ENCODE measurements at places on chromosomes 13 and 19. TPM values are rescaled to one million over a fixed set of nuclear protein-coding genes. Genes with fewer than 3 reads are reported as not detected.

FPR3 gene
- not detected for total RNA-seq

SERPINE3 gene
- not detected for total RNA-seq

FSTL3 gene
- 122 TPM for total RNA-seq

PDE4C gene
- 0.50 TPM for total RNA-seq

IGFL2 gene
- 0.83 TPM for total RNA-seq

EPS8L1 gene
- total RNA-seq: 5.7 TPM

ZNF471 gene
- total RNA-seq: not detected

ZNF493 gene
- not detected for total RNA-seq

ZMYM2 gene
- 8.3 TPM for total RNA-seq

BORA gene
- 7.9 TPM for total RNA-seq

RNF225 gene
- total RNA-seq: 0.23 TPM

TMEM221 gene
- 0.85 TPM for total RNA-seq

ZNF439 gene
- not detected for total RNA-seq

ZNF296 gene
- 6.5 TPM for total RNA-seq

CFAP97D2 gene
- total RNA-seq: not detected

ZNF83 gene
- 0.15 TPM for total RNA-seq

EVI5L gene
- 1.7 TPM for total RNA-seq

MLLT1 gene
- total RNA-seq: 20.0 TPM

PTH2 gene
- total RNA-seq: not detected

SIGLEC8 gene
- total RNA-seq: not detected

ZNF177 gene
- total RNA-seq: 0.64 TPM

ZNF730 gene
- not detected for total RNA-seq

CACNG7 gene
- total RNA-seq: 9.3 TPM

ANKLE1 gene
- total RNA-seq: 0.63 TPM

ZNF737 gene
- total RNA-seq: 0.12 TPM

HSD17B14 gene
- total RNA-seq: 14.8 TPM

SPACA4 gene
- not detected for total RNA-seq

B3GNT8 gene
- 0.25 TPM for total RNA-seq

Measured in A549 treated with RU486 at 1 μM for 4 hours (cell line).